ENCODE measurements at places on chromosomes 5 and 9.

DNA sequence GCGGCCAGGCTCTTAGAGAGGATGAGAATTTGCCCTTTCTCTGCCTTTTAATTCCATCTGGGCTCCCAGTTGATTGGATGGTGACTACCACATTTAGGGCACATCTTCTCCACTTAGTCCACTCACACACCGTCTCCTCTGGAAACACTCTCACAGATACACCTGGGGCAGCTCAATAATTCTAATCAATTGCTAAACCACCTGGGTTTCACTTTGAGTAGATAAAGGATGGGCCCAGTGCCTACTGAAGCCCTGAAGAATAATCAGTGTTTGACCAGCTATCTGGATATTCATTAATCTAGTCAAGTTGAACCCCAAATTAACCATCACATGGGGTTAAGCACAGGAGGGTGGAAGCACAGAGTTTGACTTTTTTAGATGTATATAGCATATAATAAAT, 19.1 kb downstream of the MAN2A1 start:
- no peak for DNase-seq

- peak; percentile 50 for DNase-seq
Observed at GRCh38 chr9:35826071-35826701, 2.3 kb downstream of the FAM221B start.

DNA sequence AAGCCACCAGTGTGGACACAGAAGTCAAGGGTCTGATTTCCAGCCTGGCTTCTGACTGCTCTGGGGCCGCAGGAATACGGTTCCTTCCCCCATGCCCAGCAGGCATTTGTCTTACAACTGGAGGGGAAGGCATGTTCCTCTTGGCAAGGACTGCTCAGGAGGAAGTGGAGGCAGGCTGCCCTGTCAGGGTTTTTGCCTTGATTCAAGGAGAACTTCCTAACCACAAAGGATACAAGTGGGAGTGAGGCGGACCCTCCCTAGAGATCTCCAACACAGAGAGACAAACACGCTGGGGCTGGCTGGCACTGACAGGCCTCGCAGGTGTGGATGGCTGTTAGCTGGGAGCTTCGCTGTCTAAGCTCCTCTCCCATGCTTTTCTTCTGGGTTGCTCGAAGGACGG, 19.1 kb downstream of the TGFBI start:
- DNase-seq: no peak

- no peak for DNase-seq
Observed at GRCh38 chr9:96029722-96030530, 154.4 kb downstream of the ERCC6L2 start.

DNA sequence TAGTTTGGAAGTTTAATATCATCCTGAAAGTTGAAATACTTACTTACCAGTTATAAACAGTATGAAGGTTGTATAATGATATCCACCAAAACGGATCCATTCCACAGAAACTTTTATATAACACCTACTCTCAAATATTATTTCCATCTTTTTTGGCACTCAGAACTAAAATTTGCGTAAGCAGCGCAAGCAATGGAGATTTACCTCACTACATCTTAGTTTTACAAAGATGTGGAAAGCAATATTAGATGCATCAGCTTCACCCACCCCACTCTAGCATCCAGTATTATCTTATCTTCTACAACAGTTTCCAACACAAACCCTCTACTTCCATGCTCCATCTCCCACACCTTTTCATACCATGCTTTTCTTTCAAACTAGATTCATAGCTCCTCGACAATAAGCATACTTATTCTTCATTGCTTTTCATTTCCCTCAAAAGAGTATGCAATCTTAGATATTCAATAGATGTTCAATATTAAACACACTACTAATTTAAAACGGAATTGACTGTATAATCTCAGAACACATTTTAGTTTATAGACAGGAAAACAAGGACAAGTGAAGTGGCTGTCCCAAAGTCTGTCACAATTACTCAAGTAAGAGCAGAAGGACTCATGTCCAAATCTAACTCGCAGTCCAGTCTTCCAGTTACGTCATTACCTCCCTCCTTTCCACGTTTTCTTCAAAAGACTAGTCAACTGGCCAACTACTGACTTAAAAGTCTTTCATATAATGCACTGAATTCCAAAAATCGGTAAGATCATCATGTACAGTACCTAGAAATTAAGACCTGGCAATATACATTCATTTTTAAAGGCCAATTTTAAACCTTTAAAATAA, 2.2 kb downstream of the PPP2CA start:
- no peak for DNase-seq

DNA sequence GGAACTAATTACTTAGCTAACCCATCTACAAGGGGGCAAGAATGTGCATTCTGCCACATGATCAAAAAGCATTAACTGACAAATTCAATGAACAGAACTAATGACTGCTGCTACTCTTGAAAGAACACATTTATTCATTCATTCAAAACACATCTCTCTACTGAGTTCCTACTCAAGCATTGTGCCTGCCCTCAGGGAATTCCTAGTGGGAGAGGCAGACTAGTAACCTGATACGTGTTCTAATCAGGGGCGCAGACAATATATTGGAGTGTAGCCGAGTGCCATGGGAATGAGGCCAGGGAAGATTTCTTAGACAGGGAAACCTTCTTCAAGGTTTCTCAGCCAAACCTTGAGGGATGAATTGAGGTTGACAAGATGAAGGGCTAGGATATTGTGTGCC, 56.7 kb upstream of the PAPPA start:
- DNase-seq: no peak

DNA sequence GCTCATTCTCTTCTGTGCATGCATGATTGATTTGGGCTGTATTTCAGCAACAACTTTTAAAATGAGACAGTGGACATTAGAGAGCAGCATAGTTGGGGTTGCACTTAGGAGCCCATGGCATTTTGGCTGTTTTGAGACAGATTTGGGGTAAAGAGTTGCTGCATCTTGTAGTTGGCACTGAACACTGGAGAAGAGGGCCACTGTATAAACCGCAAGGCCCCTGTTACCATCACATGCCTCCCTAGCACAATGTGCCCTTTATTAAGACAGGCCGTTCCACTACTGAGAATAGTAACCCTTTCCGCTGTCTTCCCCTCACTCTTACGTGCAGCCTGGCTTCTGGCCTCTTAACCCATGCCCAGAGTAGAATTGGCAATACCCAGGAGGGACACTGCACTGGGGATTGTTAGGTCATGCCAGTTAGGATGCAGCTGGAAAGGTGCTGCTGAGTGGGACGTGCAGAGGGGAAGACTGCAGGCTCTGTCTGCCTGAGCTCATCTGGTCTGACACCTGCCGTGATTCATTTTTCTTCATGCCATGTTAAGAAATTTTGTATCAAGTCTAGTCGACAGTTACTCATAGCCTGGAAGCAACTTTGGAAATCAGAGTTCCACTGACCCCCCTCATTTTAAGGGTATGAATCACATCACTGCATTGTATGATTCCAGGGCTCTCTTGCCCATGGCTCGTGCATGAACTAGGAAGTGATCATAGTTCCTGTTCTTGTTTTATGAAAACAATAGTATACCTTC, 146.9 kb upstream of the DMRT1 start:
- no peak for DNase-seq
